ENCODE measurements at places on chromosomes 12 and 14. TPM values are rescaled to one million over a fixed set of nuclear protein-coding genes. Genes with fewer than 3 reads are reported as not detected.
A peak's percentile ranks its signal among the peaks of the same experiment; 100 is the strongest.

The MAPK1IP1L gene
- total RNA-seq = 97.9 TPM

The ARMH4 gene
- 57.1 TPM for total RNA-seq

The PRH2 gene
- total RNA-seq = not detected

The MYH6 gene
- total RNA-seq = not detected

The REP15 gene
- total RNA-seq = 1.6 TPM

The ACTR10 gene
- 120 TPM for total RNA-seq

DNA sequence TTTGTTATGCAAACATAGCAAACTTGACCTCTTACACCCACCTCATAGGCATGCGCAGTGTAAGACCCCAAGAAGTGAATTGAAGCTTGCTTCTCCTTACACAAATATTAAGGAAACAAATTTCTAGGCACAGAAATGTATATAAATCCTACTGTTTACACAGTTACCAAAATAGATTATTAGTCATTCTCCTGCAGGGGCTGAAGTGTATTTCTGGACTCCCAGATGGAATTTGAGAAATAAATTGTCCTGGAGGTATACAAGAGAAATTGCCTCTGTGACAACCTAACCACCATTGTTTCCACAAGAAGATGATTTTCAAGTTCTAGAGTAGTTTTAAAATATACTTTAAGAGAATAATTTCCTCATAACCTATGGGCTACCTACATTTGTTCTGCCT, 656.0 kb upstream of the MDGA2 start:
- DNase-seq = no peak

GRCh38 chr12:107379852-107380567, 286.7 kb upstream of the CRY1 start:
- no peak for DNase-seq

- DNase-seq = no peak
Measured at GRCh38 chr12:111150360-111150759, 218.5 kb downstream of the PHETA1 start.

GRCh38 chr12:76863837-76864236, 15.0 kb downstream of the CSRP2 start:
- DNase-seq = no peak

DNA sequence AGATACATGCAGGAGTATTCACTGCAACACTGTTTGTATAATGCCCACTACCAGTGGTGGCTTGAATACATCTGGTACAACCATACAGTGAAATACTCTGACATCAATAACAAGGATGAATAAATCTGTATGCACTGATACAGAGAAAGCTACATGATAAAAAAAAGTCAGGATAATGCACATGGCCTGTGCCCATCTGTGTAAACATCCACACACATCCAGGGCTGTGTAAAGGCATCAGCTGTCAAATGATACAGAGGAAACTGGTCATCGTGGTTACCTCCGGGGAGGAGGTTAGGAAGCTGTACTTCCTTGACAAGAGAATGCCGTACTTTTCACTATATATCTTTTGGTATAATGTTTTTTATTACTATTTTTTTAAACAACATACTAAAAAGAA, 176.6 kb downstream of the FOXN3 start:
- no peak for DNase-seq

DNA sequence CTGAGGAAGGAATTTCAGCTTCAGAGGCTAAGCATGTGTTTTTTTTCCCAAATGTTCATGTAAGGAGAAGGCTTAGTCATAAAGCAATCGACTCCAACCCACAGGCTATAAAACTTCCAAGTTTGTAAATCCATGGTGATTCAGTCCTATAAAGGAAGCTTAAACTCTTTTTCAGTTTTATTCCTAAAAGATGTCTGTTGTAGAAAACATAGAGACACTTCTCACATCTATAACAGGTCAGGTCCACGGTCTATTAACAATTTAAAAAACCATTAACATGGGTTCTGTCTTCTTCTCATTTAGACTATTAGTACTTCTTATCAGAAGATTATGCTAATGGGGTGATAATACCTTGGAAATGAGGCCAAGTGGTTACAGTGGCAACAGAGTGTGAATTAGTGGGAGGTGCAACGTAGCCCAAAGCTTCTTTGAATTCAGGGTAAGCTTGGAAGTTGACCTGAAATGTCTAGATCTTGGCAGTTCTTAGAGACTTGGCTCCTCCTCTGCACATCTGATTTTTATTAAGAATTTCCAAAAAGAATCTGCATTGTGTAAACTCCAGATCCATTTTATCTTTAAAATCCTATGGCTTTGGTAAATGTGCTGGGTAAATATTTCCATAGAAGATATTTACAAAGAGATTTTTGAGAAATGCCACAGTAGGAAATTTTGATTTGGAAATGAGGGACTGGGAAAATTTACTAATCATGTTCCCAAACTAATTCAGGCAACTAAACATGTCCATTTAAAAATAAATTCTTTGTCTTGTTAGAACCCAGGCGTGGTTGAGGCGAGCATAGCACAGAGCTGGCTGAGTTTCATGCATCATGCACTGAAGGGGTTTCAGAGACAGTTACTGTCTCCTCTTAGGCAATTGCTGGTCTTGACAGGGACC, 86.4 kb downstream of the EML1 start:
- DNase-seq = no peak

DNA sequence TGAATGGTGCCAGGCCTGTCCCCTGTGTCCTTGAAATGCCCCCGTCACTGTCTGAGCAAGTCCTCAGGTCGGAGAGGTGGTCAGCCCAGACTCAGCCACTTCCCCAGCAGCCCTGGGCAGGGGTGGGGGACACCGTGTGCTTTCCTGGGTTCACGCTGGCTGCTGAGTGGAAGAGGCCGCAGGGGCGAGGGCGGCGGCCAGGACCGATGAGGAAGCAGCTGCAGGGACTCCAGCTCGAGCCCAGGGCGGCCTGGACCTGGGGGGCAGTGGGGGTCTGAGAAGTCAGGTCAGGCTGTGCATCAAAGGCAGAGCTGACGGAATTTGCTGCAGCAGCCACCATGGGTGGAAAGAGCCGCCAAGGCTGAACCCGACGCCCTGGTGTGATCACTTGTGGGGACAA, 28.4 kb downstream of the NOC4L start:
- peak; percentile 12 for DNase-seq

GRCh38 chr12:100184549-100185145, 16.0 kb upstream of the ACTR6 start:
- DNase-seq = no peak

- no peak for DNase-seq
Measured at GRCh38 chr12:94202245-94203180, 54.1 kb downstream of the PLXNC1 start.

GRCh38 chr12:1583421-1584078, 10.8 kb downstream of the FBXL14 start:
- DNase-seq = peak; percentile 70

DNA sequence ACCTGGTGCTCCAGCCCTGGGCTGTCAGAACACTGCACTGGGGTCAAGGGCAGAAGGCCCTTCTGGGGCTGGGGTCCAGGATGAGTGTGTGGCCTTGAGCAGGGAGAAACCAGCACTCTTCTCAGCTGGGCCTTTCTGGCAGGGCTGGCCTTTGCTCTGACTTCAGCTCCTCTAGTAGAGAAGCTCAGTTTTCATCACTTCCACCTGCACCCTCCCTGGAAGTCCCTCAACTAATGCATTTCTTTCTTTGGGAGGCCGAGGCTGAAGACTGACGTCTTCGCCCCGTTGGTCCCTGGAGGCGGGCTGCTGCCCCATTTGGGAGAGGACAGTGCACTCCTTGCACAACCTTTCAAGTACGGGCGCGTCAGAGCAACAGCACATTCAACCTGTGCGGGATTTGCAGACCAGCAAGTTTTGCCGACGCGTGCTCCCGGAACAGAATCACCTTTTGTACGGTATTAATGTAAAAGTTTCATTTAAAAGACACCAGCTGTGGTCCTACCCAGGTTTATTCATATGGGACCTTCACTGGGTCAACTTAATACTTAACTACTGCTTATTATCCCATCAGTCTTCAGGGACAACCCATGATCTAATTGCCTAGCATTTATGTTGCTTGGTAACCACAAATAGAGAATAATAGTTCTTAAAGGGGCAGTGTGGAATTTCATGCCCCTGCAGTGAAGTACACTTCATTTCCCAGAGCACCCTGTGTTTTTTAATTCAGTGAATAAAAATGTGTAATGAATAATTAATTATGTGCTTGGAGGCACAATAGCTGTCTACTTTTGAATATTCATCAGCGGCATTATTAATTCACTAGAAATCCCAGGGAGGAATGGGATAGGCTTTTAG, 134.8 kb upstream of the VRK1 start:
- no peak for DNase-seq

GRCh38 chr14:76767681-76768656, 6.7 kb downstream of the VASH1 start:
- DNase-seq = no peak

GRCh38 chr14:105582639-105583038, 56.3 kb downstream of the TMEM121 start:
- no peak for DNase-seq

GRCh38 chr12:111181143-111181726, 187.7 kb downstream of the PHETA1 start:
- DNase-seq = no peak

Measured in glutamatergic neuron (in vitro differentiated cells).